ENCODE measurements at places on chromosomes 16 and 17. TPM values are rescaled to one million over a fixed set of nuclear protein-coding genes. Genes with fewer than 3 reads are reported as not detected.

Gene KCTD2
- total RNA-seq: 10.4 TPM

Gene BICDL2
- total RNA-seq: 10.4 TPM

Gene PYY
- 2.1 TPM for total RNA-seq

Gene WIPF2
- total RNA-seq: 7.0 TPM

Gene CHST6
- 0.48 TPM for total RNA-seq

Gene ARL2BP
- 87.2 TPM for total RNA-seq

Gene NOL3
- total RNA-seq: 30.1 TPM

Gene DPEP1
- total RNA-seq: not detected

Gene FMNL1
- total RNA-seq: 6.0 TPM

Gene TMC7
- total RNA-seq: 5.3 TPM

Gene TMEM235
- not detected for total RNA-seq

Gene SDR42E2
- not detected for total RNA-seq

Gene IL21R
- total RNA-seq: 0.21 TPM

Gene INPP5K
- 40.1 TPM for total RNA-seq

Gene CA7
- not detected for total RNA-seq

Gene KCNJ12
- total RNA-seq: 1.4 TPM

Gene TLCD1
- total RNA-seq: 9.4 TPM

Gene KRTAP1-1
- total RNA-seq: 0.24 TPM

Gene C17orf75
- 19.0 TPM for total RNA-seq

Gene FBXO39
- not detected for total RNA-seq

Gene PRR15L
- 3.8 TPM for total RNA-seq

Gene TMC5
- not detected for total RNA-seq

Gene RNF222
- total RNA-seq: 0.43 TPM

Gene HID1
- 2.4 TPM for total RNA-seq

Gene METTL2A
- 25.4 TPM for total RNA-seq

Gene SCNN1B
- total RNA-seq: 0.48 TPM

Gene KRT40
- not detected for total RNA-seq

Gene WNK4
- total RNA-seq: 0.96 TPM

Gene CLEC18C
- total RNA-seq: 1.4 TPM

Gene DOC2B
- total RNA-seq: 1.7 TPM

Gene GUCY2D
- total RNA-seq: not detected

Gene FOXC2
- under 0.01 TPM for total RNA-seq

Gene GCGR
- not detected for total RNA-seq

Gene ANKFN1
- total RNA-seq: under 0.01 TPM

Gene HOXB3
- total RNA-seq: 2.7 TPM

Gene RHBDL3
- total RNA-seq: not detected

Gene SP6
- total RNA-seq: 2.2 TPM

Gene DNAH2
- not detected for total RNA-seq

Gene C16orf92
- not detected for total RNA-seq

Gene FXR2
- total RNA-seq: 59.8 TPM

Gene PHF23
- 36.4 TPM for total RNA-seq

All from tracheal epithelial cell (primary cell).